ENCODE measurements at places on chromosomes 7 and 10.

- no peak for DNase-seq
Measured at GRCh38 chr10:129728246-129728820, 235.7 kb downstream of the EBF3 start.

- peak; percentile 48 for DNase-seq
Measured at GRCh38 chr10:71382757-71383156, 14.0 kb upstream of the CDH23 start.

- no peak for DNase-seq
Measured at GRCh38 chr7:5334671-5335070, 51.9 kb downstream of the SLC29A4 start.

DNA sequence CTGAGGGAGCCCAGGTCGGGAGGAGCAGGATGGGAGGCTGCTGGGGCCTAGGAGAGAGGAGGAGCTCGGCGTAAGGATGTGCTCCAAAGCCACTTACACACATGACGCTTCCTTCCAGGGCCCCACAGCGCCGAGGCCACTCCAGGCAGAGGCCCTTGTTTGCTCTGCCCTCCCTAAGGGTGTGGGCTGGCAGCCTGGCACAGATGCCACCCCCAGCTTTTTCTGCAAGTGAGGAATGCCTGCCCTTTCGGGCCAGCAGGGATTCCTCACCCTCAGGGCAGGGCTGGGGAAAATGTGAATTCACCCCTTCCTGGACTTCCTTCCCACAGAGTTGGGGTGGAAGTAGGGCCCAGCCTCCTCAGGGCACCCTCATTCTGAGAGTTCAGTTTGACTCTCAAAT is 5.6 kb upstream of the AQP1 start:
- DNase-seq: no peak

DNA sequence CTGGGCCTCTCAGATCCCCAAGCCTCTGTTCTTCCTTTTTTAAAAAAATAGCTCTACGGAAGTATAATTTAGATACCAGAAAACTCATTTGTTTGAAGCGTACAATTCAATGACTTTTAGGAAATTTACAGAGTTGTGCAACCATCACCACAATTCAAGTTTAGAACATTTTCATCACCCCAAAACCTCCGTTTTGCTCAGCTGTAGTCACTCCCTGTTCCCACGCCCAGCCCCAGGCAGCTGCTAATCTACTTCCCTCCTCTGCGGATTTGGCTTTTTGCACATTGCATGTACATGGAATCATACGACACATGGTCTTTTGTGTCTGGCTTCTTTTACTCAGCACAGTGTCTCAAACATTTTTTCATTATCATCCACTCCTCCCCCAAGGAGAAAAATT is 229.2 kb downstream of the TCF7L2 start:
- DNase-seq: peak; percentile 11

DNA sequence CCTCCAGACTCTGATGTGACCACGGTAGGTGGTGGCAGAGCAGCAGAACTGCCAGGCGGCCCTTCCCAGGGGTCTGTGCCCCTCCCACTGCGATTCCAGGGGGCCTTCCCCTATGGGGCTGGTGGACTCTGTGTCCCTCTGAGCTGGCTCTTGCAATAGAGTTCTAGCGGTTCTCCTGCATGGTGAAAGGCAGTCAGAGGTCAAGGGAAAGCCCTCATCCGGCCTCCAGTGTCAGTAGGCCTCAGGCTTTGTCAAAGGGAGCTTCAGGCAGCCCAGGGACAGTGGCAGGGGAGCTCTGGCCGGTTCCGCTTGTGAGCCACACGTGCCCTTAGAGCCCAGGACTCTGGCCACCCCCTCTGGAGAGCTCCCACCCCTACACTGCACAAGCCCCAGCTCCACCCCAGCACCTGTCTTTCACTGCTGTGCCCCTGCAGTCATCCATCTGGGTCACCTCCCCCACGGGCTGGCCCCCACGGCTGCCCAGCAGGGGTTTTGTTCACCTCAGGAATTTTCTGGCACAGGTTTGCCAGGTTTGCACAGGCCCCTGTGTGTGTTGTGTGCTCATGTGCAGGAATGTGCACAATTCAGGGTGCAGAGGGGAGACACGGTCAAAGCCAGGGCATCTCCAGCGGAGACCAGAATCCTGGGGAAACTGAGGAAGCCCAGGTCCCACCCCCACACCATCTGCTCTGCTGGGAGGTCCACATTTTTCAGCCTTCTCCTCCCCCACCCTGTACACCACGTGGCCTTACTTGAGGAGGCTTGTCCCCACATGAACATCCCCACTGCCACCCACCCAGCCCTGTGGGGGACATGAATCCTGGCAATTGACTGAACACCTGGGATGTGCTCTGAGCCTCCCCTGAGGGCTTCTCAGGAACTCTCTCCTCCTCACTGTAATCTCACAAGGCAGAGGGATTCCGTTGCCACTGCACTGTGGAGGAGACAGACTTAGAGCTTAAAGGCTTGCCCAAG is 23.8 kb downstream of the C10orf105 start:
- DNase-seq: no peak

DNA sequence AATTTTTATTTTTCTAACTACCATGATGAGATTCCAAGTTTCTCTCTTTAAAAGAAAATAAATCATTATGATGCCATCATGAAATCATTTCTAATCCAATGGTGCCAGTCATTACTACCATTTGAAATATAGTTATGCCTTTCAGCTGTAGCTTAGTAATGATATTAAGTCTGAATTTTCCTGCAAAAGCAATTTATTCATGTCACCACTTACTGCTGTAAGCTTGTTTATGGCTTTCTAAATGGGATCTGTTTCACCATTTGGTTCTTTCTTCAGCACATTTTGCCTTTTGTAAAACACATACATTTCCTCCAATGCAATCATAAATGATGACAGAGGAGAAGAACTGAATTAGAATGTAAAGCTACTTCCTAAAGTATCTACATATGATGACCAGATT is 130.5 kb downstream of the SEM1 start:
- no peak for DNase-seq

GRCh38 chr7:29314148-29314547 is 119.6 kb downstream of the CHN2 start:
- no peak for DNase-seq

DNA sequence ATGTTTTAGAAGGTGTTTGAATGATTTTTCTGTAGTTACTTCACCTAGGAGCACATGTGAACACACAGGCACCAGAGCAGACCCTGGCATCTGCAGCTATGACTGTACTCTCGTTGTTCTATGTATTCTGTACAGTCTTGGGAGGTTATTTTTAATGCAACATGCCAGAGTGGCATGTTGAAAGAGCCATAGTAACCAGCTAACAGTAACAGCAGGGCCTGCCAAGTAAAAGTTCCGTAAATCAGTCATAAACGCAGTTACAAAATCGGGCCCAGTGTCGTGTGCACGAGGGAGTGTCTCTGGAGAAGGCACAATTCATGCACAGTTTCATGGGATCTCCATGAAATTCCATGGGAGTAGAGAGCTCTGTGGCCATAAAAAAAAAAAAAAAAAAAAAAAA is 108.3 kb upstream of the CDK6 start:
- peak; percentile 36 for DNase-seq

DNA sequence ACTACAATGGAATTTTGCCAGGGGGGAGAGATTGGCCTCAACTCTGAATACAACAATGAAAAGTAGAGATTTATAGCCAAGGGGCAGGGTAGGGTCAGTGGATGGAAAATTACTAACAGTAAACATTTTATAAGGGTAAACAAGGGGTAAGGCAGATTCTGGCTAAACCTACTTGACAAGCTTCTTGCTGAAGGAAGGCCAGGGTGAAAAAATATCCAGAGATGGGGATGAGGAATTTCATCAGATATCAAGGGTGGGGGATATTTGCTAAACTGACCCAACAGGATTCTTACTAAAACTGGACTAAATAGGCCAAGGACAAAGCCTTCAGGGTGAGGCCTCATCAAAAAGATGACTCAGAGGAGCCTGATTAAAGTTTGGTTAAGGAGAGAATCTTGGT is 156.3 kb downstream of the RTKN2 start:
- no peak for DNase-seq

- no peak for DNase-seq
Measured at GRCh38 chr10:12350167-12350872, 973 bp downstream of the CAMK1D start.

DNA sequence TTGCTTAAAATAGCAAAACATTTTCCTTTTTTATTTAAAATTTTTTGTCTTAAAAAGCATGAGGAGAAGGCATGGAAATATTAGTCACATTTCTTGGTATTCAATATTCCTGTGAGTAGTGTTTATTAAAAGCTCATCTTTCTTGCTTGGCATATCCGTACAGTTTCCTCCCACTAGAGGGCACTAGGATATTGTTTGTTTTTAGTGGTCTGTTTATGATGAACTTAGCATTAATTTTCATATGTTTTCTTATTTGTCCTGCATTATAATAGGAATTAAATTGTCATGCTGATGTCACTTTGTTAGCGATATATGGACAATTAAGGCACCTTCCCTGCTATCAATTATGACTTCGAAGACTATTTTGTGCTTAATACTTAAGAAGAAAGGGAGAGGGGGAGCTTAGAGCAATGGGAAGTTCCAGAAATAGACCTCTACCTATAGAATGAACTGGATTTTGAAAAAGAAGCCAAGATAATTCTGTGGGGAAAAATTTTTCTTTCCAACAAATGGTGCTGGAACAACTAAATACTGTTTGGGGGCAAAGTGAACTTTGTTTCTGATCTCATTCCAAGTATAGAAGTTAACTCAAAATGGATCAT is 91.0 kb upstream of the STRIP2 start:
- DNase-seq: peak; percentile 71

DNA sequence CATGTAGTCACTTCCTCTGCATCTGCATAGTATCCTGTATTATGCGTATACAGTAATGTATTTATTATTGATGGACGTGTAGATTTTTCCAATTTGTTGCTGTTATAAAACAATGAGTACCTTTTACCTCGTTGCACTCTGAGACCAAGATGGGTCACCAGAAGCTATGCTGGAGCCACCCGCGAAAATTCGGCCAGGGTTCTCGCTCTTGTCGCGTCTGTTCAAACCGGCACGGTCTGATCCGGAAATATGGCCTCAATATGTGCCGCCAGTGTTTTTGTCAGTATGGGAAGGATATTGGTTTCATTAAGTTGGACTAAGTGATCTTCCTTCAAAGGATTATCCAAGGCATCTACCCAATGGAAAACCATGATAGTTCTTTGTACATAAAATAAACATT is 1.0 kb downstream of the PSMC2 start:
- no peak for DNase-seq

DNA sequence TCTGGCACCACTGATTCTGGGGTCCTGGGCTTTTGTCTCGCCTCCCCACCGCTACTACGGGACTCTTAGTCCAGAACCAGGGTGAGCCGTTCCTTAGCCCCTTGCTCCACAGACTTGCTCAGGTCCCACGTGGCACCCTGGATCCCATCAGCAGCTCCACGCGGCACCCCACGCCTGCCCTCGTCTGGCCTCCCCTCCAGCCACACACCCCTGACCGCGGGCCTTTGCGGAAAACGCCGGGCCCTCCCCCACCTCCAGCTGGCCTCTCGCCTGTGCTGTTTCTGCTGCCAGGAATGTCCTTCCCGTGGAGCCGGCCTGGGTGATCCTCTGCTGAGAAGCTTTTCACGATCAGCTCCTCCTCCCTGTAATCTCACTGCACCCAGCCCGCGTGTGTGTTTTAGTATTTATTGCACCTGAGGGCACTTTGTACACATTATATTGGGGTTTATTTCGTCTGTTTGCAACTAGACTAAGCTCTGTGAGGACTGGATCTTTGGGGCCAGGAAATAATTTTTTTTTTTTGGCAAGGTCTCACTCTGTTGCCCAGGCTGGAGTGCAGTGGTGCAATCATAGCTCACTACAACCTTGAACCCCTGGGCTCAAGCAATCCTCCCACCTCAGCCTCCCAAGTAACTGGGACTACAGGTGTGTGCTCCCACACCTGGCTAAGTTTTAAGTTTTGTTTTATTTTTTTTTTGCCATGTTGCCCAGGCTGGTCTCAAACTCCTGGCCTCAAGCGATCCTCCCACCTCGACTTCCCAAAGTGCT is 10.5 kb upstream of the TTYH3 start:
- DNase-seq: peak; percentile 46

GRCh38 chr7:43496596-43496995 is 86.3 kb upstream of the STK17A start:
- DNase-seq: no peak

DNA sequence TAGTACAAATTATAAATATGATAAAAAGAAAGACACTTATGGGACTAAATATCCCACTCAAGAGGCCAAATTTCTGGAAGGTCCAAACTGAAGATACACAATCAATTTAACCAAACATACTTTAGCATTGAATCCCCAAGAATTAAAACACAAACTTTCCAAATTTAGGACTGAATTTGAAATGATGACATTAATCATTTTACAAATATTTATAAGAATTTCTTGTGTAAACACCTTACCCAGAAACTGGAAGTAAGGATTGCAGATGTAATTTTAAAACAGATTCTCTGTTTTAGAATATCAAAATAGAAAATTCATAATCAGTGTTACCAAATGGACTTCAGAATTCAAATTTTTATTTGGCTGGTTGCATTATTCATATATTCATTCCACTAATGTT is 588.2 kb upstream of the KCND2 start:
- no peak for DNase-seq

- no peak for DNase-seq
Measured at GRCh38 chr7:83065714-83066113, 97.0 kb downstream of the PCLO start.

GRCh38 chr10:72509206-72509799 is 116.6 kb downstream of the MICU1 start:
- DNase-seq: peak; percentile 8

- no peak for DNase-seq
Measured at GRCh38 chr7:44081266-44081748, 1.0 kb downstream of the POLM start.

- no peak for DNase-seq
Measured at GRCh38 chr7:115932880-115933279, 97.7 kb downstream of the TFEC start.

DNA sequence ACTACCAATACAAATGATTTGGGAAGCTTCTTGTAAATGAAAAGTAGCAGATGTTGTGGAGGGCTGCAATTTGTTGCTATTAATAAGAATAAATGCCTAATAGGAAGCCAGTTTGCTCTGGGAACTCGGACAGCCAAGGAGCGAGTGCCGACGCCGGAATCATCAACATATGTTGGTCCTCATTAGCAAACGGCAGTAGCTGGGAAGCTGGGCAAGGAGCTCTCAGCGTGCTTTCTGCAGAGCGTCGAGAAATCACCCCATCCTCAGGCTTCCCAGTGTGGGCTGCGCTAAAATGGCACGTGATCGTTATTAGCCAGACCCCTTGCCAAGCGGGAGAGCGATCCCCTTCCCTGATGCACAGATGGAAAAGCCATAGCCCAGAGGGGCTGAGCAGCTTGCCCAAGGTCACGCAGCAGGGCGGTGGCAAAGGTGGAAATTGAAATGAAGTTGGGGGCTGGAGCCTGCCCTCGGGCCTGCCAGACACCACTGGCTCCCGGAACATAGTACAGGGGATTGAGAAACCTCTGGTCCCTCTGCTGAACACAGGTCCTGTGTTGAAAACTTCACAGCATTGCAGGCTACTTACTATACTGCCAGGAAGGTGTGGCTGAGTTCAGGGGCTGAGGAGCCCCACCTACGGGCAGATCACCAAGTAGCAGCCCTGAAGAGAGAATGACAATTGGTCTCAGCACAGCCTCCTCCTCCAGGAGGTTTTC is 326.9 kb downstream of the PLXNA4 start:
- no peak for DNase-seq

Measured in fibroblast of mammary gland (primary cell).